Stimulated activated CD4-positive, alpha-beta T cell treated with anti-CD3 and anti-CD28 coated beads, TNF-alpha, amount 100 ng/mL, for 24 hours (primary cell): ENCODE measurements at places on chromosomes 2 and 18.

DNA sequence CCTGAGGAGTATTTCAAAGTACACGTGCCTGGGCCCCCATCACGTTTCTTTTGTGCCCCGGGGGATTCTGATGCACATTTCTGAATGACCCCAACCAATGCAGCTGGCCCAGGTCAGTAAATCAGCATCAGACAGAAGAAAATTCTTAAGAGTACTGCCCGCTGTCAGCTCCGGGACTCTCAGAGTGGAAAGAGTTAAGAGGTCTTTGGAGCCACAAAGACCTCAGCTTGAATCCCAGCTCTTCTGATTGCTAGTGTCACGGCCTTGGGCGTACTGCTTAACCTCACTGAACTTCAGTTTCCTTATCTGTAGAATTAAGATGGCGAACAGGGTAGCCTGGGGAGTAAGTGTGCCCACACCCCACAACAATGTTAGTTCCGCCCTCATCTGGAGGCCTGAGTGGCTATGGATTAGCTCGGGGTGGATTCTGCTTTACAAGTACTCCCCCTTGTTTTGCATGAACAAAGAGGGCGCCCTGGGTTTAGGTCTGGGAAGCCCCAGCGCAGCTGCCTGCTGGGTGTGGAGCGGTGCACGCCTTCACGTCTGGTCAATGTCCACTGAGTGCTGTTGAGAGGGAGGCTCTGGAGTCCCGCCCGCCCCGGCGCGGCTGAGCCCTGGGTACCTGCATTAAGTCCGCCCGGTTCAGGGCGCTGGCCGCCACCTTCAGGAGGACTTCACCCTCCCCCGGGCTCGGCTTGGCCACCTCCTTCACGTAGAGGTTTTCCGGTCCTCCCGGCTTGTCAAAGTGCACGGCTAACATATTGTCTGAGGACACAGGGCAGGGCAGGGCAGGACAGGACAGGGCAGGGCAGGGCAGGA is 858 bp downstream of the TP53I3 start:
- DNase-seq = peak; percentile 19

DNA sequence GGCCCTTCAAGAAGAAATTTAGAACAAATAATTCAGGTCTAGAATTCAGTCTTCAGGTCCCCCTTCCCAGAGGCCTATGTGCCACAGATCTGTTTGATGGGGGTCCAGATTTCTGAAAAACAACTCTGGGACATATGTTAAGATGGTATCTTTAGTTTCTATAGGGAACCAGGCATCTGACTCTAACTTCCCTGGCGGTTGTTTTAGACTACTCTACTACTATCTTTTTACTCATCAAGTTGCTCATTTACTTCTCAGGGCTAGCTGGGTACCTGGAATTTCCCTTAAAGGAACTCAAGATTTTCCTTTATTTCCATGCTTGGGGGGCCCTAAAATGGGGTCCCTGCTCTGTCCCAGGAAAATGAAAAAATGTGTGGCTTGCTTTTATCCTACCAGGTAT is 114.7 kb upstream of the RAB6C start:
- no peak for DNase-seq

DNA sequence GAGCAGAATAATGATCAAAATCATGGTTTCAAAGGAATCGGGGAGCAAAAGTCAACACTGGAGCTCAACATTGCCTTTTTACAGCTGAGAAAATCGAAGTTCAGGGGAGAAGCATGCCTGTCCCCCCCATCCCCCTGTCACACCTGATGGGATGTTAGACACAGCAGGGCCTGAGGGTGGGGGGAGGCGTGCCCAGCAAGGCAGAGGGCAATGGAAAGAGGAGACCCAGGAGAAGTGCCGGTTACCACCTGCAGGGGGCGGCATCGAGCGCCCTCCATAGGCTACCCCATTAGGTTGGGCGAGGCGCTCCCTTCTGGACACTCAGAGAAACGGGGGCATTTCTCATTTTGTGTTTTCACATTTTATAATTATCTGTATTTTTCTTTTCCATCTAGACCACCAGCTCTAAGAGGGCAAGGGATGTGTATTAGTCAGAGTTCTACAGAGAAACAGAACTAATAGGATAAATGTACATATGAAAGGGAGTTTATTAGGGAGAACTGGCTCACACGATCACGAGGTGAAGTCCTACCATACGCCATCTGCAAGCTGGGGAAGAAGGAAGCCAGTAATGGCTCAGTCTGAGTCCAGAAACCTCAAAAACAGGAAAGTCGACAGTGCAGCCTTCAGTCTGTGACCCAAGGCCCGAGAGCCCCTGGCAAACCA is 271.3 kb downstream of the LRATD1 start:
- DNase-seq = no peak

- DNase-seq = no peak
Measured at GRCh38 chr2:63553049-63553448, 35.2 kb downstream of the WDPCP start.

GRCh38 chr2:85525567-85525966 is 13.4 kb upstream of the MAT2A start:
- DNase-seq = no peak

DNA sequence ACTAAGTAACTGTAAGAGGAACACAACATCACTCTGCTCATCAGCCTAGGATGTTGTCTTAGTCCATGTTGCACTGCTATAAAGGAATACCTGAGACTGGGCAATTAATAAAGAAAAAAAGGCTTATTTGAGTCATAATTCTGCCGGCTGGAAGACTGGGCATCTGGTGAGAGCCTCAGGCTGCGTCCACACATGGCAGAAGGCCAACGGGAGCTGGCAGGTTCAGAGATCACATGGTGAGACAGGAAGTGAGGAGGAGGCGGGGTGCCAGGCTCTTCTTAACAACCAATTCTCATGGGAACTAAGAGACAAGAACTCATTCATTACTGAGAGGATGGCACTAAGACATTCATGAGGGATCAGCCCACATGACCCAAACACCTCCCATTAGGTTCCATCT is 46.8 kb downstream of the EPG5 start:
- DNase-seq = no peak
